Cerebellar nuclear complex (tissue), 1 donor: ENCODE measurements at places on chromosomes 7 and 10.

DNA sequence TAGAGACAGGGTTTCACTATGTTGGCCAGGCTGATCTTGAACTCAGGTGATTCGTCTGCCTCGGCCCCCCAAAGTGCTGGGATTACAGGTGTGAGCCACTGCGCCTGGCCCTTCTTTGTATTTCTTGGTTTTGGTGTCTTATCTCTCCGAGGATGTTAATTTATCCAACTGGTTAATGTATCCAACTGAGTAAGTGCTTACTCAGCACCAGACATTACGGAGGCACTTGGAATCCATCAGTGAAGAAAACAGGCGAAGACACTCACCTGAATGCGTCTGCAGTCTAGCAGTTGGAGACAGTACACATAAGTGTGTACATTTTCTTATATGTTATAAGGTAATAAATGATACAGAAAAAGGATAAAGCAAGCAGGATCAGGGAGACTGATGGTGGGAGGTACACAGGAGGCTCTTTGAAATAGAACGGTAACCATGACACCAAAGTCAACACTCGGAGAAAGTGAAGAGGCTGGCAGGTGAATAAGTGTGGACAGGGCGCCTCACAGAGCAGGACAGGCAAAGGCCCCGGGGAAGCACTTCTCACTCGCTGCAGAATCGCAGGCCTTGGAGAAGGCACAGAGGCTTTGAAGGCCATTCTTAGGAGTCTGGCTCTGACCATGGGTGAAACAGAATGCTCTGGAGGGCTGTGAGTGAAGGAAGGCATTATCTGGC lies 73.1 kb downstream of the LANCL2 start:
- no peak for DNase-seq

DNA sequence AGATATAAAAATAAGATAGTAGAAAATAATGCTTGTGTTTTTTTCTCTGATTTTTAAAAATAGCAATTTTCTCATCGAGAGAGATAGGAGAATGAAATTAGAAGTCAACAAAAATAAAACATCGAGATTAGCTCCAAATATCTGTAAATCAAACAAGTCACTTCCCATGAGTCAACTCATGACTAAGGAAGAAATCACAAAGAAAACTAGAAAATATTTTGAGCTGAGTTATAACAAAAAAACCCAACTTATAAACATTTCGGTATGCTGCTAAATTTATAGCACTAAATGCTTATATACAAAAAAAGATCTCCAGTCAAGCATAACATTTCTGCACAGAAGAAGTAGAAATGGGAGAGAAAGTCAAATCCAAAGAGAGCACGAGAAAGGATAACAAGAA lies 140.1 kb downstream of the ITGA8 start:
- DNase-seq, result no peak

GRCh38 chr10:83312570-83312969 lies 826.7 kb upstream of the GHITM start:
- DNase-seq, result no peak

DNA sequence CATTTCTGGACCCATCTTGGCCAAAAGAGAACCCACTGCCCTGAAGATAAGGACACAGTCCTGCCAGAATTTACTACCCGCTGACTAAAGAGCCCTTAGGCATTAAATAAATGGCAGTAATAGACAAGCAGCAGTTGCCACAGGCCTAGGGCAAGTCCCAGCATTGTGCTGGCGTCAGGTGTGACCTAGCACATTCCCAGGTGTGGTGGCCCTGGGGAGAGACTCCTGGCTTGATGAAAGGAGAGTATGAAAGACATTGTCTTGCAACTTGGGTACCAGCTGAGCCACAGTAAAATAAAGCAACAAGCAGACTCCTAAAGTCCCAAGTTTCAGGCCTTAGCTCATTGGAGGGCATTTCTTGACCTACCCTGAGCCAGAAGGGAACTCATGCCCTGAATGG lies 715.7 kb upstream of the SORCS1 start:
- no peak for DNase-seq

DNA sequence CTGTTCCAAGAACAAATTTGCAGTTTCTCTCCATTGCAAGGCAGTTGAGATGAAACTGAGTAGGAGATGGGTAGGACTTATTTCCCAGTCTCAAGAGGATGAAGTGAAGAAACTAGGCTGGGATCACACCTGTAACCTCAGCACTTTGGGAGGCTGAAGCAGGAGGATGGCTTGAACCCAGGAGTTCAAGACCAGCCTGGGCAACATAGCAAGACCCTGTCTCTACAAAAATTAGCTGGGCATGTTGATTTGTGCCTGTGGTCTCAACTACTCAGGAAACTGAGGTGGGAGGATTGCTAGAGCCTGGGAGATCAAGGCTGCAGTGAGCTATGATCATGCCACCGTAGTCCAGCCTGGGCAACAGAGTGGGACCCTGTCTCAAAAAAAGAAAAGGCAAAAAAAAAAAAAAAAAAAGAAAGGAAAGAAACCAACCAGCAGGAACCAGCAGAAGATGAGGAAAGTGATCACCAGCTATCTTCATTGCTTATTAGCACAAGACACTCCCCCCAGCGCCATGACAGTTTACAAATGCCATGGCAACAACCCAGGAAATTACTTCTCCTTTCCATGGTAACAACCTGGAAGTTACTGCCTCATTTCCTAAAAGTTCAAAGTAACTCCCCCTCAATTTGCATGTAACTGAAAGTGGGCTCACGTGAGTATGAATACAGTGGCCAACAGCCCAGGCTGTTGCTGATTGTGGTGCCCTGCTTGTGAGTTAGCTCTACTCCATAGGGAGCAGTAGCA lies 18.3 kb upstream of the ST8SIA6 start:
- no peak for DNase-seq

GRCh38 chr7:145644426-145645134 lies 472.0 kb upstream of the CNTNAP2 start:
- no peak for DNase-seq

DNA sequence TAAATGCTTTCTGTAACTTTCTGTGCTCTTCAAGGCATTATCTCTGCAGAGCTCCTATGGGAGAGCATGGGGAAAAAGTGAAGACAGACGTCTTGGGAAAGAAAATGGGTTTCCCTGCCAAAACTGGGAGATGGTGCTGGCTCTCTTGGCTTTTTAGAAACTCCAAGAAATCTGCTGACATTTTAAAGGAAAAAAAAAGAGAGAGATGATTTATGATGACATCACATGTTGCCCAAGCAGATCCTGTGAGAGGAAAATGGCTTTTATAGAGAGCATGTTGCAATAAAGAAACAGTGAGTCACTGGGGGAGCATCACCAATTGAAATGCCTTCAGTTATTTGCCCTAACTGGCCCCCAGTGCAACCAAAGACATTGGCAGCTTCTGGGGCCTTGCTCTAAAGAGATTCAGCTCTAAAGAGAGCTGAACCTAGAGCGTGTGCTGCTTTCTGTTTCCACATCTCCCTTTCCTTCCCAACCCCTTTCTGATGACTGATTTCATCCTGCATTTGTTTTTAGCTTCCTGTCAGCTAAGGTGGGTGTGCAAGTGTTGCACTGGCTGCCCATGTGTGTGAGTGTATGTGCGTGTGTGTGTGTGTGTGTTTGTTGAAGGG lies 37.7 kb downstream of the LRMDA start:
- DNase-seq, result no peak

DNA sequence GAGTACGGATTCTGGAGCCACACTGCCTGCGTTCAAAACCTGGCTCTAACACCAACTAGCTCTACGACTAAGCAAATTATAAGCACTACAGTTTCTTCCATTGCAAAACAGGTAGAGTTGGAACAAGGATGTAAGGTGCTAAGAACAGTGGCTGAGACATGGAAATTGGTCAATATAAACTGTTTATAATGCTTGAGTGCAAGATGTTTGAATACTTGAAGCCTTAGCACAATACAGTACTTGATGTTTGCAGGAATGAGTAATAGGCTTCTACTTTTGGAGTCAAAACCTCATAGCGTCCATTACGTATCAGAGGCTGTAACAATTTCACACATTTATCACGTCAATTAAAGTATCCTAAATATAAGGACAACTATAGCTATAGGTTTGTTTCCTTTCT lies 6.9 kb downstream of the NT5C2 start:
- no peak for DNase-seq

DNA sequence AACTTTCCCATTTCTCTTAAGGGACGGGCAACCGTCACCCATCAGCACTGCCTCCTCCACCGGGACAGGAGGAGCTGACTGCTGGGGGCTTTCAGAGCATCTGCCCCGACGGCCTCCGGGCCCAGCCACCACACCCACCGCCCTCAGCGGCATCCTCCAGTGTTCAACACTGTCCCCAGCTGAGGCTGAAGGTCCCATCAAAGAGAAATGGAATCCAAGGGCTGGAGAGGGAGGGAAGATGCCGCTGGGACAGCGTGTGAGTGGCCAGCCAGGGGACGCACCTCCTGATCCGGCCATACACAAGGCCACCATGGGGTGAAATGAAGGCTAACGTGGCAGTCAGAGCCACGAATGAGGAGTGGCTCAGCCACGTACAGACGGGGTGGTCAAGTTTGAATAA lies 153.6 kb upstream of the PPP2R2D start:
- no peak for DNase-seq

GRCh38 chr7:129959471-129960203 lies 6.9 kb upstream of the UBE2H start:
- DNase-seq, result no peak

- DNase-seq, result no peak
These were observed 125.1 kb downstream of the PLXNA4 start for GRCh38 chr7:132451161-132451560.

GRCh38 chr7:30683816-30684215 lies 1.6 kb upstream of the CRHR2 start:
- DNase-seq, result peak; percentile 58

DNA sequence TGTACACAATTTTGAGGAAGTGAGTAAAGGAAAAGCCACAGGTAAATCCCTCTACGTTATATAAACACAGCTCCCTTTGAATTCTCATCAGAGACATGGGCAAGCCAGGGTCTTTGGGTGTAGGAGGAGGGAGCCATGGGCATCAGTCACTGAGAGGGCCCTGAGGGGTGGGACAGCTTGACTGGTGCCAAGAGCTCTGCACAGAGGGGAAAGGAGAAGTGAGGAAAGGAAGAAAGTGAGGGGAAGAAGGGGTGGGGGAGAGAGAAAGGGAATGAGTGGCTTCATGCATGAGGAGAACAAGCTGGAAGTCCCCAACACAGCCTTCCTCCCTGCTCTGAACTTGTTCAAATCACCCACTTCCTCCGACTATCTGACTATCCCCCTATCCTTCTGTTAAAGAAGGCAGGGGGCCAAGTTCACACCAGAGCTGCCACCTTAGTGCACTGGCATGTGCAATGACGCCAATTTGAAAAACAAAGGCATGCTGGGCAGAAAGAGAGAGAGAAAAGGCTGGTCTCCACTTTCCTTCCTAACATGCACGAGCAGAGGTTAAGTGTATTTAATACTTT lies 16.4 kb upstream of the RNF148 start:
- no peak for DNase-seq

- no peak for DNase-seq
These were observed 21.0 kb upstream of the LRRC17 start for GRCh38 chr7:102891693-102892261.

- DNase-seq, result no peak
These were observed 146.9 kb downstream of the TFEC start for GRCh38 chr7:115883629-115884028.

GRCh38 chr7:8228766-8229674 lies 32.9 kb downstream of the ICA1 start:
- DNase-seq, result no peak

DNA sequence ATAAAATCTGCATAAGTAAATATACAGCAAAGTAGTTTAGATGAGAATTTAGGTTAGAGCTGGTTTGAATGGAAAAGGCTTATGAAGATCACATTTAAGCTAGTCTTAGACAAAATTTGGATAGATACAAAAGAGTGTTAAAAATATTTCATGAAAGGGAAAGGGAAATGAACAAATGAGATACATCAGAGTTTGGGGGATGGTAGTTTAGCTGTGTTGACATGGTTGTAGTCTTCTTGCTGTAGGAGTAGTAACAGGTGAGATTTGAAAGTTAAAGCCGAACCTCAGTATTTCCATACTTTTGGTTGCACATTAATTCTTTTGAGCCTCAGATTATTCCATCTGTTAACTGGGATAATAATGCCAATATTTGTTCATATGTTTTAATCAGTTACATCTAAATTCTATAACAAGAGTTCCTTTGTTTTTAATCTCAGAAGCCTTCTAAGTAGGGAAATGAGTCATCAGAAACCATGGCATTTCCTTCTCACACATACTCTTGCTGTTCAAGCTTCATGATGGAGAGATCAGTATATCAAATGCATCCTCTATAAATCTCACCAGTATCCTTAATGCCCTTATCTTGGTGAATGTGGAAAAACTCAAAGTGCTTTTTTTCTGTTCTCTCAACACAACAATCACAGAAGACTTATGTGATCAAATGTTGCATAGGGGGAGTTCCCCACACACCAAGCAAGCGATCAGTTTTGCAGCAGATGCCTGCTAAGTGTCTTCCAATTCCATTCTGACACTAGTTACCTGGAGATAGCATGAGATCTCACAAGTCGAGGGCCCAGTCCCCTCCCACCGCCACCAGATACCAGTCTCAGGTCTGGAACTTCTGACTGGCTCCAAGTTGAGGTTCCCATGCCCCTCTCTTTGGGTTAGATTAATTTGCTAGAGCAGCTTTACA lies 84.7 kb downstream of the MAPK8 start:
- DNase-seq, result no peak

DNA sequence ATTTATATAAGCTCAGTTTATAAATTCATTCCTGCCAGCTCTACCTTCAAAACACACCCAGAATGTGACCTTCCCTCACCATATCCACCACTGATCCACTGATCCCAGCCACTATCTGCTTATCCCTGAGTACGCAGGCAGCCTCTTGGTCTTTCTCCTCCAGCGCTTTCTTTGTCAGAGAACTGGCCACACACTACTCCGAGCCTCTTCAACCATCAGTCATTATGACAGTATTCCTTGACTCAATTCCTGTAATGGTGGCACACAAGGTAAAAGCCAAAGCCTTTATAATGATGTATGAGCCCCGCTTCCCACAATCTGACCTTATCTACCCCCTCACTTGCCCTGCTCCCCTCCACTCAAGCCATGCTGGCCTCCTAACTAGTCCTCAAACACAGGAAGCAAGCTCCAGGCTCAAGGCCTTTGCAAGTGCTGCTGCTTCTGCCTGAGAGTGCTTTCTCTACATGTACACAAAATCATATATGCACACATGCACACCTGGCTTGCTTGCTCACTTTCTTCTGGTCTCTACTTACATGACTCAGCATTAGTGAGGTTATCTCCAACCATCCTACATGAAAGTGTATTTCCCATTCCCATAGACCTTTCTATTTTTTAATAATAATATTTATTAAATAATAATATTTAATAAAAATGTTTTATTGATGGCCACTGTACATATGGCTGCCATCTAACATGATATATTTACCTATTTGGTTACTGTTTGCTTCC lies 150.4 kb upstream of the FEZF1 start:
- no peak for DNase-seq
